ENCODE measurements at places on chromosomes 3 and 15.

- DNase-seq, result no peak
Measured at GRCh38 chr3:114307222-114307830, 13.5 kb downstream of the TIGIT start.

DNA sequence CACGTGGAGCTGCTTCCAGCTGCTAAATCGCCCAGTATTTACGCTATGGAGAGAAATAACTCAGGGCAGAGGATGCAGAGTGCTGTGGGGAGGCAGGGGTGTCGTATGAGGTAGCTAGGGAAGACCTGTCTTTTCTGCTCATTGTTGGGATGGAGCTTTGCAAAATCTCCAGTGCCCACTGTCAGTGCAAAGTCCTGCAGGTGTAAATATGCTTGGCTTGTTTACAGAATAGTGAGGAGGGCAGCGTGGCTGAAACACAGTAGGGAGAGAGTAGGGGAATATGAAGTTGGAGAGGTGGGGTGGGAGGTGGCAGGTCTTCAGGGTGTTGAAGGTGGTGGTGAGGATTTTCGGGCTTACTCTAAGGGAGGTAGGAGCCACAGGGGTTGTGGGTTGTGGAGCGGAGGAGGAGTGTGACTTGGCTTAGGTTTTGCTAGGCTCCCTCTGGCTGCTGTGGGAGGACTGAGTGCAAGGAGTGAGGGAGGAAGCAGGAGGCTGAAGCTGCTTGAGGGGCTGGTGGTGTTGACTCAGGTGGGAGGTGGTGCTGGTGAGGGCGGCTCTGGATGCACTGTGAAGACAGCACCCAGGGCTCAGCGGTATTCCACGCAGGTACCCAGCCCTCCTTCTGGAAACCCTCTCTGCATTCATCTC, 125.7 kb downstream of the FBLN2 start:
- no peak for DNase-seq

DNA sequence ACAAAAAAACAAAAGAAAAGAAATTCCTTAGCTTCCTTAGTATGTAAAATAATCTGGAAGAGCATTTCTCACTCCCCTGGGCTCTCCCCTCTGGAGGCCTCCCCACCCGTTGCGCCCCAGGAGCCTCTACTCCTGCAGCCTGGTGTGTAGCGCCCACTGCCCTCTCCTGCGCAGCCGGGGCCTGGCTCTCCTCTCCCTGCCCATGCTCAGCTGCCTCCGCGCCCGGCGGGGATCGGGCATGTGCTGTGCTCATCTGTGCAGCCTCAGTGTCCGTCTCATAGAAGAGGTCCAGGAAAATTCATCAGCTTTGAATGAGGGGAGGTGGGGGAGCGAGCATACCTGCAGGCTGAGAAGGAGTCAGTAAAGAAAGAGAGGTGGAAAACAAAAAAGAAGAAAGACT, 203.9 kb downstream of the ATP10A start:
- DNase-seq, result no peak

GRCh38 chr3:46107682-46108081, 80.4 kb upstream of the XCR1 start:
- DNase-seq, result no peak

- DNase-seq, result no peak
Measured at GRCh38 chr3:115040673-115041286, 106.3 kb downstream of the ZBTB20 start.

DNA sequence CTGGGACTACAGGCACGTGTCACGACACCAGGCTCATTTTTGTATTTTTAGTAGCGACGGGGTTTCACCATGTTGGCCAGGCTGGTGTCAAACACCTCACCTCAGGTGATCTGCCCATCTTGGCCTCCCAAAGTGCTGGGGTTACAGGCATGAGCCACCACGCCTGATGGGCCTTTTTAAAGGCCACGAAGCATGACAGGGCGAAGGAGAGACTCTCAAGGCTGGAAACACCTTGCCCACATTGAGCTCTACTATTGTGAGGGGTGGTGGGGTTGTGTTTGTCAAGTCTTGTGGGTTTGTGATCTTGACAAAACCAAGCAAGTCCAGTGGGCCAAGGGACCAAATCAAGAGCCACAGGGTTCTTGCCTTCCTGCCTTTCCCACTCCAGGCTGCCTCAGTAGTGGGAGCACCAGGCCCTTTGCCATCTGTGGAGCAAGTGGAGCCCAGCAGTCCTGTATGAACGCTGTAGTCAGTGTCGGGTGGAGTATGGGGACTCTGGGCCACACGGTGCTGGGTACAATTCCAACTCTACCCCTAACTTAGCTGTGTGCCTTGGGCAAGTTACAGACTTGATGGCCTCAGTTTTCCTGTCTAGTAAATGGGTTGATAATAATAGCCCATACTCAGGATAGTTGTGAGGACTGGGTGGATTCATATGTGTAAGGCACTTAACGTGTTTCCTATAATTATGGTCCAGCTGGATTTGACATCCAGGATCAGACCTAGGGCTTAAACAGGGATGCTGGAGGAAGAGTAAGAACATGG, 33.3 kb downstream of the EDEM1 start:
- DNase-seq, result no peak

DNA sequence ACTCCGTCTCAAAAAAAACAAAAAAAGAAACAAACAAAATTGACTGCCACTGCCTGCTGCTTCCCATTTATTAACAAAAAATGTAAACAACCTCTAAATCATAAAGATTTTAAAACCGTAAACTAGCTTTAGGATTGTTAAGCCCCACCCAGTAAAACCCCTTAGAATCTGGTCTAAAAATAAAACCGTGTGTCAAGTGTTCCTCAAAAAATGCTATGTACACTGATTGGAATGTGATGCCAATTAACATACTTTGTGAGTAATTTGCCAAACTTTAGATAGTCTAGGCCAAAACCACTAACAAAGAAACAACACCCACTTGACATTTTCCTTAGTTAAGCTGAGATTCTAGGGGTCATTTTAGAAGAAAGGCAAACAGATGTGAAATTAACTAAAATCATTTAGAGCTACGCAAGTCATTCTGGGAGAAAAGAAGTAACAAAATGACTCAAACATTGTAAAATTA, 5.3 kb downstream of the RAF1 start:
- DNase-seq, result no peak

DNA sequence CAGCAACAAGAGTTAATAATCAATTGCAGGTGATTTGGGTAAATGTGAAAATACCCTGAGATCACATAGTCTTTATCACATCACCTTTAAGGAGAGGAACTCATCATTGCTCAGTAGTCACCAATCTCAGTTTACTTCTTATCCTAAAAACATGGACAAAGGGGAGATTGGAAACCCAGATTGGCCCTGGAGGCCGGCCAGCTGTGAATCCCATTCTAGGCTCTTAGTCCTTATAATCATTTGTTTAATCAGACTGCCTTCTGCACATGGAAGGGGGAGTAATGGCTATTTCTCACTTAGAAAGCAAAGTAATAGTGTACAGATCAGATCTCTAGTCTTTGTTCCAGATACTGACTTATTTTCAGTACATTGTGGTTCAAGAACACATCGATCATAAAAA, 37.2 kb upstream of the CPB1 start:
- DNase-seq, result no peak

GRCh38 chr3:106381286-106381938, 512.6 kb upstream of the CBLB start:
- DNase-seq, result no peak

DNA sequence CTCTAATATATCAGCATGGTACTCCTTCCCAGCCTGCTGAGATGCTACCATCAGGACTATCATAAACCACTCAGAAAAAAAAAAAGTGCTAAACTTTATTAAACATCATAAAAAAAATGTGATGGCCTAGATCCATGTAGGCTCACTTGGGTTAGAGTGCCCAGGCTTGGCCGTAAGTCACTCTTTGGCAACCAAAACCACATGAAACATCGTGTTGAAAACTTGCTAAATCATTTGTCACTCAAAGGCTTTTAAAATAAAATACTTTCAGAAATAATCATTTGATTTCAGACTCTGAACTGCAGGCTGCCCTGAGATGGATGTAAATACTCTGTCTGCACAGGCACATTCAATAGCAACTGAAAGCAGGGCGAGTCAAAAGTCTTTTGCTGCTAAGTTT, 78.4 kb upstream of the WNT5A start:
- DNase-seq, result no peak

- DNase-seq, result no peak
Measured at GRCh38 chr15:100059094-100059493, 282.7 kb downstream of the ADAMTS17 start.

DNA sequence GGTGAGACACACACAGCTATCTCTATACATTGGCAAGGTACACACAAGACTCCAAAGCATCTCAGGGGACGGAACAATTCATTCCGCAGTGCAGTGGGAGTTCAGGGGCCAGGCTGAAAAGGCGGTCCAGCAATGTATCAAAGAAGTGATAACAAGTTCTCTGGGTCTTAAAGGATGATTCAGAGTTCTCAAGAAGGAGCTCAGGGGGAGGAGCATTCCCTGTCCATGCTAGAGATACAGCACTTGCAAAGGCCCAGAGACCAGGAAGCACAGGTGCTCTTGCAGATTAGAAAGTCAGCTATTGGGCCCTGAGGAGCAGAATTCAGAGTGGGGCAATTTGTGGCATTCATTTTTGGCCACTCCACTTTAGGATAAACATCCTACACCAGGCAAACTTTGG, 34.9 kb downstream of the MECOM start:
- DNase-seq, result no peak

GRCh38 chr15:73305331-73306211, 63.2 kb downstream of the HCN4 start:
- DNase-seq, result peak; percentile 31

- no peak for DNase-seq
Measured at GRCh38 chr15:68594533-68595259, 15.9 kb downstream of the CORO2B start.

GRCh38 chr3:180570238-180570637, 31.7 kb upstream of the TTC14 start:
- no peak for DNase-seq

DNA sequence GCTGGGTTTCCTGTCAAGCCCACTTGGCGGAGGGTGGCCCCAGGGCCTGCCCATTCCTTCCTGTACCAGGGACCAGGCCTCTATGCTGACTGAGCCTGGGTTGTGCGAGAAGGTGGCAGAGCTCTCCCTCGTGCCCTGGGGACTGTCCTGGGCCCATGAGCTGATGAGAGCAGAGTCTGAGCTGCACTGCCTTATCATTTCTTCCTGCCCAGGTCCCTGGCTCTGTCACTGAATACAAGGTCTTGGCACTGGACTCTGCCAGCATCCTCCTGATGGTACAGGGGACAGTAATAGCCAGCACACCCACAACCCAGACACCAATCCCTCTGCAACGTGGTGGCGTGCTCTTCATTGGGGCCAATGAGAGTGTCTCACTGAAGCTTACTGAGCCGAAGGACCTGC, 7.5 kb downstream of the MPI start:
- DNase-seq, result no peak

GRCh38 chr15:66898656-66899386, 166.6 kb upstream of the SMAD3 start:
- DNase-seq, result no peak

- DNase-seq, result no peak
Measured at GRCh38 chr15:97652700-97653167, 307.8 kb upstream of the ARRDC4 start.

Data from HS-27A (cell line).